ENCODE measurements at places on chromosomes 1 and 21.

DNA sequence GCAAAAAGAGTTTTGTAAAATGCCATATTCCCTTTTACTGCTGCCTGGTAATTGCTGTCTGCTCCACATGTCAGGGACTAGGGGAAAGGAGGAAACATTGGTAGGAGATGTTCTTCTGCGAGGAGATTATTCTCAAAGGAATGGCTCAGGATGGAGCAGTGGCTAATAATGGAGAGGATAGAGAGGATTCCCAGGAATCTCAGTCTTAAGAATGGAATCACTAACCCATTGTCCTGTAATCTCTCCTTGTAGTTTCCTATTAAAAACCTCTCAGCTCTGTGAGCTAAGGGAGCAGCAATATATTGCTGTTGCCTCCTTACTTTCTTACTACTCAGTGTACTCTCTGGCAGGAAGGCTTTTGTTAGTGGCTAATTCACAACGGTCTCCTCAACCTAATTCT, 175.4 kb downstream of the HS2ST1 start:
- DNase-seq: no peak

- no peak for DNase-seq
Measured at GRCh38 chr1:241343956-241344355, 13.0 kb downstream of the RGS7 start.

- DNase-seq: no peak
Measured at GRCh38 chr1:56901716-56902115, 47.1 kb downstream of the C8A start.

GRCh38 chr1:7856345-7856744, 3.5 kb upstream of the UTS2 start:
- no peak for DNase-seq

- no peak for DNase-seq
Measured at GRCh38 chr1:10591010-10591409, 116.3 kb downstream of the PEX14 start.

GRCh38 chr1:170200161-170200560, 54.4 kb downstream of the NTMT2 start:
- no peak for DNase-seq

- DNase-seq: no peak
Measured at GRCh38 chr1:175197531-175197930, 5.0 kb upstream of the KIAA0040 start.

- DNase-seq: no peak
Measured at GRCh38 chr1:26102119-26102518, 9.5 kb upstream of the PDIK1L start.

DNA sequence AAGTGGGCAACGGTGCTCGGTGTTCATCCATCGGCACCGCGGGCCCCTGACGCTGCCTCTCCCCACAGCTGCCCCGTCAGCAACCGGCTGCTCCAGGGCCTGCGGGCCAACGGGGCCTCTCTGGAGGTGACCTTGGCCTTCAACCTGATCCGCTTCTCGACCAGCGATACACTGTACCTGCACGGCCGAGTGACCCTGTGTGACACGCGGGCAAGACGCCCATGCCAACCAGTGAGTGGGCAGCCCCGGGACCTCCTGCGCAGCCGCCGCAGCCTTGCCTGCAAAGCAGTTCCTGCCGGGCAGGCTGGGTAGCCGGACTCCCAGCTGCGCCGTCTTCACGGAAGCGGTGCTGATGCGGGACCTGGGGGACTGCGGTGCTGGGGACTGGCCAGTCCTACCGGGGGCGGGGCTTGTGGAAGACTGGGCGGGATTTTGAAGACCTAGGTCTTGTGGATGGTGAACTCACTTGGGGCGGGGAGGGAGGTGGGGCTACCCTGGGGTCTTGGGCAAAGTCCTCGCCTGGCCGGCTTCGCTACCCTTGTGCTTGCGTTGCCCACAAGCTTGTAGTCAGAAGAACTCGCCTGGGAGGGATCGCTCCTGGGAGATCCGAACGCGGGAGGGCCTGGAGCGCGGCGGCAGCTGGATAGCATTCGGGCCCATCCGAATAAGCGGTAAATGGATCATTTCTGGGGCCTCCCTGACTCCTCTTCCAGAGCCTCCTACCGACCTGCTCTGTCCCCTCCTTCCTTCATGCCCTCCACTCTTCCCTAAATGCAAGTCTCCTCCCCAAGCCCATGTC, 8.8 kb upstream of the CEP85 start:
- DNase-seq: peak; percentile 92

- peak; percentile 63 for DNase-seq
Measured at GRCh38 chr1:227944090-227944930, 3.4 kb downstream of the WNT9A start.

GRCh38 chr1:60699325-60699724, 383.0 kb upstream of the NFIA start:
- no peak for DNase-seq

DNA sequence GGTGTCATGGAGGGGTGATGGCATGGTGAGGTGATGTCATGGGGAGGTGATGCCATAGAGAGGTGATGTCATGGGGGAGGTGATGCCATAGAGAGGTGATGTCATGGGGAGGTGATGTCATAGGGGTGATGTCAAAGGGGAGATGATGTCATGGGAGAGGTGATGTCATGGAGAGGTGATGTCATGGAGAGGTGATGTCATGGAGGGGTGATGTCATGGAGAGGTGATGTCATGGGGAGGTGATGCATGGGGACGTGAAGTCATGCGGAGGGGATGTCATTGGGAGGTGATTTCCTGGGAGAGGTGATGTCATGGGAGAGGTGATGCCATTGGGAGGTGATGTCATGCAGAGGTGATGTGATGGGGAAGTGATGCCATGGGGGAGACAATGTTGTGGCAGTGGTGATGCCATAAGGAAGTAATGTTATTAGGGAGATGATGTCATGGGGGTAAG, 92.1 kb upstream of the C1orf174 start:
- DNase-seq: no peak

DNA sequence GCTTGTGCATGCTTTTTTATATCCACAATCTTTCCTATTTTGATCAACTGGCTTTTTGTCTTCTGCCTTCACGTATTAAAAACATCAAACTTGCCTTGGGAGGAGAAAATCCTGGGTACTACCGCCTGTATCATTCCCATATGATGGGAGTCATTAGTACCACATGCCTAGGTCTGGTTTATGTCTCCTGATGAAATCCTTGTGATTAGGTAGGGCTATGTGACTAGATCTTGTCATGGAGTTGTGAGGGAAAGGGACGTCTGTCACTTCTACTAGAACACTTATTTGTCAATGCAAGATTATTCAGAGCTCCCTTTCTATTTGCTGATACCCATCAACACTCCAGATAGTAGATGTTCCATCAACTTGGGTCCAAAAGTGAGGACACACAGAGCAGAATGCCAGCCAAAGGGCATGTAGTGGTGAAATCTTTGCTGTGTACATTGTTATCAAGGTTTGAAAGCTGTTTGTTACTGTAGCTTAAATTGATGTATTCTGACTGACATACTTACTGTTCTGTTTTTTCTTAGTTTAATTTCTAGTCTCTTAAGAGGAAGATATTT, 621.8 kb upstream of the NR5A2 start:
- no peak for DNase-seq

DNA sequence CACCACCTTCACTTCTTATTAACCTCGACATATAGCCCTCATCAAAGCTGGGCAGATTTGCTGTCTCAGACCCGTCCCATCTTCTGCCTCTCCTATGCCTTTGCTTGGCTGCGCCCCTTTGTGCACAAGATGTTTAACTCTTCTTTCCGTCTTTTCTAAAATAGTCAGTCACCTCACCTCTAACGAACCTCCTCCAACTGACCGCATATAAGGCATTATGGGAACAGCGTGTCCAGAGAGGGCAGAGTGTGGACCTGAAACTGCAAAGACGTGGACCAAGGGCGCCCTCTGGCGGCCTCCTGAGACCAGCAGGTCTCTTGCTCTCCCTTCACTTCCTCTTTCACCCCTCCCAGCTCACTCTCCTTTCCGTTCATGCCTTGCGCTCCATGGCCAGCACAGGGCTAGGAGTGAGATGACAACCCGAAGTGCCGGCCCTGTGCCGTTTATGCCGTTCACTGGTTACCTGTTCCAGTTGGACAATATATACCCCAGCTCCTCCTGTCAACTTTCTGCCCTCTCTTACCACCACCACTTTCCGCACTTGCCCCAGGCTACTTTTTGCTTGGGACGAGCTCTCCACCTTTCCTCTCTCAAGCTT, 2.5 kb upstream of the METTL25B start:
- DNase-seq: no peak

DNA sequence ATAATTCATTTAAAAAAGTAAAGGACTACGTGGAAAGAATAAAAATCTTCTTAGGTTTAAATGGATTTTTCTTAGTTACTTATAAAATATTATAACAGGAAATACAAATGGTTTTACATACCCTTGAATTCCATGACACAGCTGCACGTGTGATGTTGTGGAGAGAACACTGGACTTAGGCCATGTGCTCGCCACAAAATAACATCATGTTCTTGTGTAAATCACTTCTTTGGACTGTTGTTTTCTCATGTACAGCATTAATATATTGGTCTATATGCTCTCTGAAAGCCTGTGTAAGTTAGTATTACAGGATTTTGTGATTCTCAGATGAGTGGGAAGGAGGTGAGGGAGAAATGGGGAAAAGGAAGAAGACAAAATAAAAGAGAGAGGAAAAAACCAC, 228.2 kb downstream of the DNM3 start:
- no peak for DNase-seq

DNA sequence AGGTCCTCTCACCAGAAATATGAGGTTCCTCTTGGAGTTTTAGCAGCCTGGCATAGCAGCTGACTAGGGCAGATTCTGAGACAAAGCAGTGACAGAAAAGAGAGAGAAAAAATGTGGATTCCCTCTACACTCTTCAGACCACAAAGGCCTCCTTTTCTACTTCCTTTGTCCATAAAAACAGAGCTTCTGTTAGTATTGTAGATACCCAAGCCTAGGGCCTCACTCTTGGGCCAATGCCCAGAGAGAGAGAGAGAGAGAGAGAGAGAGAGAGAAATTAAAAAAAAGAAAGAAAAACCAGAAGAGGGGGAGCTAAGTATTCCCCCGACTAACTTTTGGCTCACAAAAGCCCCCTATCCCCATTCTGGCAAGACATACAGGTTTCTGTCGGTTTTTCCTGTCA, 2.4 kb upstream of the ZRANB2 start:
- no peak for DNase-seq

DNA sequence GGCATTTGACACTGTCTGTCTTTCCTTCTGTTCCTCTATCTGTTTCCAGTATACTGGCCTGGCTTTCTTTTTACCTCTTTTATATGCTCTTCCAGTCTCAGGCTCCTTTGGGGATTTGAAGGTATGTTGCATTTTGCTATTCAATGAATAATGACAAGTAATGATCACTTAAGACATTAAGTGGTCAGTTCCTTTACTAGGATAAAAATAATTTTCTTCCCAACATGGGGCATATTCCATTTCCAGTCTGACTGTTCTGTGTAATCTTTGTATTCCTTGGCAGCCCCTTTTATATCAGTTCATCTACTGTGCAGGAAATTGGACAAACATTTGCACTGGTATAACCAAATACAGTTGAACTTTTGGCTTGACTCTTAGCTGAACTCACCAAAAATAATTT, 15.6 kb downstream of the METTL18 start:
- DNase-seq: peak; percentile 15

DNA sequence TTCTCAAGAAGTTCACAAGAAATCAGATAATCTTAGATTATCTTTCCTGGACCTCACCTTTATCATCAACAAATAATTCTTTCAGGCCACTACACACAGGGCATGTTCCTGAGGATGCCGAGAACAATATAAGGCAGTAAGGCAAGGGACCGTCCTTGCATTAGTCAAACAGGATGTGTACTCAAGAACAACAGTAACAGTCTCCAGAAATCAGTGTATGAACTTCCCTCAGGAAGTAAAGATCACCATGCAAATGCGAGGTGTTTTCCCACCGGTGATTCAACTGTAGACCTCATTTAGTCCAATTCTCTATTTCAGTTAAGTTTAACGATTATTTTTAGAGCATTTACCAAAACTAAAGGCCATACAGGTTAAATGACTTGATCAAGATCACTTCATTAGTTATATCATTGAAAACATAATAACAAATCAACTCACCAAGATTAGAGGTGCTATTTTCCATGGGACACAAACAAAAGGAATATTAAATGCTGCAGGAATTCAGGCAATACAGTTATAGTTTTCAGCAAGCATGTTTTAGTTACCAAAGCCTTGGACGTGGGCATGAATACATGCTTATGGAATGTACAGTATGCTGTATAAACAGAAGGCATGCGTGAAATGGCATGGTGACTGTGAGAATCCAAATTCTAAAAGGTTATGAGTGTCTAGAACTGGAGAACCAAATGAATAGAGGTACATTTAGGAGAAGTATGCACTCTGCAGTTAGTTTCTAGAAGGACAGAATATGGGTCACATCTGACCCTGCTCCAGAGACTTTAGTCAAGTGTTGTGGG, 145.2 kb downstream of the TNR start:
- DNase-seq: no peak

GRCh38 chr21:36207577-36208320, 51.1 kb downstream of the DOP1B start:
- DNase-seq: no peak
